Activated B cell treated with CpG ODN at 0.5 μM for 24 hours (primary cell): ENCODE measurements at places on chromosomes 6 and 20. TPM values are rescaled to one million over a fixed set of nuclear protein-coding genes. Genes with fewer than 3 reads are reported as not detected.

DNA sequence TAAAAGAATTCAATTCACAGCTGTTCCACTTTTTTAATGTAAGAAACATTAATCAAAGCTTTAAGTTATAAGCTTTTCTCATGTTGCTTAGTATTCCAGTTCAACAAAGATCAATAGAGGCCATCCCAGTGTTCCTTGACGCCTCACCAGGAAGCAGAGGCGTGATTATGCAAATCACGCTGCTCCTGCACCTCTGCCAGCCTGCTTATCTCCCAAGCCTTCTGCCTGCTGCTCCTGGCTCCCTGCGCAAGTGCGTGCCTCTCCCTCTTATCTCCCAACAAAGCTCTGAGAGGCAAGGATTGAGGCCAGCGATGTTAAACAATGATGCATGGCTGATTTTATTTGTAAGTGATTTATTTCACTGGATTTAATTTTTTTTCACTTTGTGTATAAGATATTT, 42.8 kb downstream of the INSM1 start:
- no peak for DNase-seq
- peaks cover 9% of the 10 kb centered on the region for H3K4me1 ChIP-seq
- no peak overlapping the region for H3K27ac ChIP-seq
- H3K4me3 ChIP-seq, result no peak overlapping the region

DNA sequence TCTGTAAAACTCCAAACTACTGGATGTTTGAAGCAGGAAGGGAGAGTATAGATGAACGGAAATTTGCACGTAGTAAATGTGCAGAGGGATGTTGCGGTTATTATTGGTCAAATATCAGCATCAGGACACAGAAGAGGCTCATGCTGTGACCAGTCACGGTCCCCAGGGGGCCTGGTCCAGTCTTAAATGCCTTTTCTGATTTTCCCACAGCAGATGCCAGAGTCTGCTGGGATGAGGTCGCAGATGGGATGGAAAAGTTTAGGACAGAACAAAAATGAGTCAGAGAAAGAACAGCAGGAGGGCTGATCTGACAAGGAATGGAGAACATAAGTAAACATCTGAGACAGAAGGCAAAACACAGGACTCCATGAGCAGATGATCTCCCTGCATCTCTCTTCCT, 11.7 kb upstream of the SIRPG start:
- no peak for DNase-seq
- no peak overlapping the region for H3K4me3 ChIP-seq
- H3K27ac ChIP-seq, result no peak overlapping the region
- H3K27me3 ChIP-seq, result peaks cover 2% of the 10 kb centered on the region
- peaks cover 17% of the 10 kb centered on the region for H3K4me1 ChIP-seq
- H3K36me3 ChIP-seq, result no peaks in the 10 kb centered on the region

DNA sequence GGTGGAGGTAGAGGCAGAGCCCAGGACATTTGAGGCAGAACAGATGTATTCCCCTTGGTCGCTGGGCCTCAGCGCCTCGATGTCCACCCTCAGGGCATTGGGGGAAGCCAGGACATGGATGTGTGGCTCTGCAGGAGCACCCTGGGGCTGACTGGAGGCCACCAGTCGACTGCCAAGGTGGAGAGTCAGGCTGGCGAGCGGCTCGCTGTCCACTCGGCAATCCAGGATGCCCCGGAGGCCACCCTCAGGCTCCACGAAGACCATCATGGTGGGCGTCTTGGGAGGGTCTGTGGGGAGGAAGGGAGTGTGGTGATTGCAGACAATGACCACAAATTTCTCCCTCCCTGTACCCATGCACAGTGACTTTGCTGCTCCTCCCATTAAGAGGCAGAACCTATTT, 8.2 kb upstream of the ADAM33 start:
- no peaks in the 10 kb centered on the region for H3K4me1 ChIP-seq
- no peak overlapping the region for H3K4me3 ChIP-seq
- H3K36me3 ChIP-seq, result no peaks in the 10 kb centered on the region
- DNase-seq, result no peak
- H3K27me3 ChIP-seq, result peaks cover 10% of the 10 kb centered on the region

- no peak overlapping the region for H3K4me3 ChIP-seq
- H3K27ac ChIP-seq, result no peak overlapping the region
- H3K27me3 ChIP-seq, result no peaks in the 10 kb centered on the region
- no peak for DNase-seq
- H3K36me3 ChIP-seq, result peaks cover 44% of the 10 kb centered on the region
- no peaks in the 10 kb centered on the region for H3K4me1 ChIP-seq
These were observed 47.4 kb upstream of the DSN1 start for GRCh38 chr20:36820928-36821327.

- peaks cover 3% of the 10 kb centered on the region for H3K4me1 ChIP-seq
- H3K27me3 ChIP-seq, result no peaks in the 10 kb centered on the region
- no peak overlapping the region for H3K4me3 ChIP-seq
These were observed 34.1 kb upstream of the ARMH2 start for GRCh38 chr6:24832794-24833193.

DNA sequence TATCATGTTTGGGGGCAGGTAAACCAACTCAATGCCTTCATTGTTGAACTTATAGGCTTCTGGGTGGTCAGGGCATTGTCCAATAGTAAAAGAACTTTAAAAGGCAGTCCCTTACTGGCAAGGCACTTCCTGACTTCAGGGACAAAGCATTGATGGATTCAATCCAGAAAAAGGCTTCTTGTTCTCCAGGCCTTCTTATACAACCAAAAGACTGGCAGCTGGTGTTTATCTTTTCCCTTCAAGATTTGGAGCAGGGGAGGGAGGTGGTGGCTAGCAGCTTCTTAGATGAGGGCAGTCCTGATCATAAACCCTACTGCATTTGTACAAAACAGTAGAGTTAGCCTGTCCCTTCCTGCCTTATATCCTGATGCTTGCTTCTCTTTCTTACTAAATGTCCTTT, 57.5 kb downstream of the NCOA3 start:
- H3K27ac ChIP-seq, result peak overlapping the region; percentile 46
- no peaks in the 10 kb centered on the region for H3K27me3 ChIP-seq
- H3K4me3 ChIP-seq, result no peak overlapping the region

Gene HLA-F
- total RNA-seq, result 726 and 736 TPM in 2 replicates

Gene EDEM2
- total RNA-seq, result 23.0 and 24.4 TPM in 2 replicates

- no peak overlapping the region for H3K4me3 ChIP-seq
- H3K4me1 ChIP-seq, result no peaks in the 10 kb centered on the region
- DNase-seq, result no peak
- peaks cover 16% of the 10 kb centered on the region for H3K27me3 ChIP-seq
- no peak overlapping the region for H3K27ac ChIP-seq
- no peaks in the 10 kb centered on the region for H3K36me3 ChIP-seq
These were observed 8.5 kb downstream of the GCM2 start for GRCh38 chr6:10873374-10873773.

GRCh38 chr20:51354769-51355319, 187.7 kb downstream of the NFATC2 start:
- H3K27me3 ChIP-seq, result peaks cover 14% of the 10 kb centered on the region
- no peaks in the 10 kb centered on the region for H3K36me3 ChIP-seq
- no peak for DNase-seq
- no peak overlapping the region for H3K4me3 ChIP-seq
- H3K27ac ChIP-seq, result no peak overlapping the region

DNA sequence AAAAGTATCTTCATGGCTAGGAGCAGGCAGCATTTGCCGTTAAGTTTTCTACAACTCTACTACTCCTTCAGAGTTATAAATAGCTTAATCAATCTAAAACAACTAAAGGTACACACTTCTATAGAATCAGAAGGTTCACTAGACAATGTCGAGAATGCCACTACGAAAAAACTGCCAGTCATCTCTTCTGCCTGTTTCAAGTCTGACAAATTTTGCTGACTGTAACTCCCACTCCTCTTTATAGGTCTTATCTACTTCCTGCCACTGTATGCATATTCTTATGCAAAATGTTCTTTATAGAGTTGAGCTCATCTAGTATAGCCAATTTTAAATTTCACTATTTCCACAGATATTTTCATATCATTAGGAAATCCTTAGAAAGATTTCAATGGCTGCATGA, 160.1 kb downstream of the EYS start:
- H3K27me3 ChIP-seq, result no peaks in the 10 kb centered on the region
- no peak overlapping the region for H3K4me3 ChIP-seq
- no peaks in the 10 kb centered on the region for H3K36me3 ChIP-seq
- DNase-seq, result no peak
- H3K4me1 ChIP-seq, result no peaks in the 10 kb centered on the region

GRCh38 chr20:44494266-44494665, 18.6 kb downstream of the TTPAL start:
- H3K27me3 ChIP-seq, result no peaks in the 10 kb centered on the region
- peak overlapping the region; percentile 33 for H3K27ac ChIP-seq
- H3K4me3 ChIP-seq, result no peak overlapping the region
- peaks cover 85% of the 10 kb centered on the region for H3K36me3 ChIP-seq

GRCh38 chr20:41171736-41172295, 34.5 kb downstream of the PLCG1 start:
- DNase-seq, result no peak
- H3K36me3 ChIP-seq, result peaks cover 74% of the 10 kb centered on the region
- H3K4me3 ChIP-seq, result no peak overlapping the region
- peaks cover 10% of the 10 kb centered on the region for H3K4me1 ChIP-seq
- no peak overlapping the region for H3K27ac ChIP-seq
- no peaks in the 10 kb centered on the region for H3K27me3 ChIP-seq

DNA sequence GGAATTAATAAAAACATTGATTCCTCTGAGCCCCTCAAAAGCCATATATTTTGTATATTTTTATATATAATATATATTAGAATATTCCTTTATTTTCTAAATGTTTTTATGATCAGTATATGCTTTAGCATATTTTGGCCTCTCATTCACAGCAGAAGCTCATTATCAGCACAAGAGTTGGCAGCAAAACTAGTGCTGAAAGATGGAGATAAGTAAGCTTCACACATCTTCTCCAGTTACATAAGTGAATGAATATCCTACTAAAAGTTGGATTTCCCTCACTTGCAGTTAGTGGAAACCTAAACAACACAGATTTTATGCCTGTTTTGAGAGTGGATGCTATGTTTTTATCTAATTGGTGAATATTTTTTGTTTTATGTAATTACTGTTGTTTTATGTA, 1303.8 kb upstream of the ADGRB3 start:
- H3K36me3 ChIP-seq, result no peaks in the 10 kb centered on the region
- H3K4me3 ChIP-seq, result no peak overlapping the region
- no peaks in the 10 kb centered on the region for H3K27me3 ChIP-seq
- no peaks in the 10 kb centered on the region for H3K4me1 ChIP-seq
- no peak for DNase-seq

DNA sequence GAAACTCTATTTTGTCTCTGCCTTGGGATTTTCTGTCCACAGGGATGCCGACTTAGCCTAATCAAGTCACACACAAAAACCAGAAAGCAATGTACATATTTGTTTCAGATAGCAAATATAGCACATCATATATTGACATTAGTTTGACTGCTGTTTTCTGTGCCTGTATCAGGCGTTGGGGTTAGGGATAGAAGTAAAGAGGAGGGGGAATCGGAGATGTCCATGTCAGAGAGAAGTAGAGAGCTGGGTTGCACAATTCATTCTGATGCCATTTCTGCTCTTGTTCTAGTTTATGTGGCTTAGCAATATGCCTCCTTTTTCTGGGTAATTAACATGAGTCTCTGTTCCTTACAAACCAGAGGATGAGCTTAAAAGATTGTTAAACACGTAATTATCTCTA, 14.7 kb upstream of the IPCEF1 start:
- H3K27ac ChIP-seq, result no peak overlapping the region
- H3K36me3 ChIP-seq, result no peaks in the 10 kb centered on the region
- peaks cover 4% of the 10 kb centered on the region for H3K27me3 ChIP-seq
